ENCODE measurements at places on chromosomes 5 and 9.

GRCh38 chr5:95670568-95670967, 12.2 kb downstream of the SPATA9 start:
- DNase-seq = peak; percentile 46

DNA sequence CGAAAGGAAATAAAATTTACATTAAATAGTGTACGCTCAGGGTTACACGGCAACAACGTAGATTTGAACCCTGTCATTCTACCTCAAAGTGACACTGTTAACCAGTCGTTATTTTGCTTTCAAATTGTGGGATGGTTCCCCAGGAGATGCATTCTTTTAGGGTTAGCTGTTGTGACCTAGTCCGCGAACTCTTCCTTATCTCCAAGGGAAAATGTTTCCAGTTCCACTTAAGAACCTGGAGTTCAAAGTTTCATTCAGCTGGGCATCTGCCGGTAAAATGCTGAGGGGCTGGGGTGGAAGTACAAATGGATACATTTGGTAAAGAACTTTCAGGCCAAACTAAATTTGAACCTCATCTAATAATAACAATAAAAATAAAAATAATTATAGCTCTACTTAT, 264.6 kb downstream of the NR3C1 start:
- no peak for DNase-seq

- DNase-seq = no peak
Measured at GRCh38 chr5:88483964-88484672, 215.5 kb upstream of the TMEM161B start.

DNA sequence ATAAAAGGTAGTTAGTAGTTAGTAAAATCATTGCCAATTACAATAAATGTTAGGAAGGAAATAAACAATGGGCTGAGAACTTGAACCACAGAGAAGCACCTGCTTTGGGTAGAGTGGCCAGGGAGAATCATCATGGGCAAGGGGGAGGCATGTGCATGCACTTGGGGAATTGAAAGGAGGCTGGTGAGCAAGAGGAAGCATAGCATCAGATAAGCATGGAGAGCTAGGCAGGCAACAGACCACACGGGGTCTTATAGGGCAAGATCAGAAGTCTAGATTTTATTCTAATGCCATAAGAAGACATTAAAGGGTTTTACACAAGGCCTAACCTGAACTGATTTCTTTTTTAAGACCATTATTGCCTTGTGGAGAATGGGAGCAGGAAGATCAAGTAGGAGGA, 93.4 kb downstream of the PIP5K1B start:
- DNase-seq = no peak

- DNase-seq = no peak
Measured at GRCh38 chr5:169583101-169583423, 511 bp upstream of the SPDL1 start.

Measured in EH (cell line).